ENCODE measurements at places on chromosomes 2 and 18. TPM values are rescaled to one million over a fixed set of nuclear protein-coding genes. Genes with fewer than 3 reads are reported as not detected.

Gene ZSWIM2
- total RNA-seq = not detected

Gene LOXL3
- total RNA-seq = 3.1 TPM

Gene C2orf78
- not detected for total RNA-seq

Gene CPO
- not detected for total RNA-seq

DNA sequence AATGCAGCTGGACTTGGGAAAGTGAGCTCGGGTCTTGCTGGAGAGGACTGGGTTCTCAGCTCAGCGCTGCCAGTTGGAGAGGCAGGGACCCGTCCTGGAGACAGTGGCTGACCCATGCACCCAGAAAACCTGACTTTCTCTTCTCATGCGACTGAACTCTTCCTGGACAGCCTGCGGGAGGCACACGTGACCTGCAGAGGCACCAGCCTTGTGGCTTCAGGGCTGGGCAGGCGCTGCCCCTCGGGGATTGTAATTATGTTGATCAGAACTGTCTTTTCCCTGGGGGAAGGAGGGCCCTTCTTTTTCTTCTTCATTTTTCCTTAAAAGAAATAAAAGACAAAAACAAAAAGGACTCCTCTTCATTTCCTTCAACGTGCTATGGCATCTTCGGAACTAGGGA, 198.1 kb downstream of the VAPA start:
- no peak overlapping the region for H3K27ac ChIP-seq
- H3K4me3 ChIP-seq = no peak overlapping the region
- no peak for DNase-seq
- no peaks in the 10 kb centered on the region for H3K27me3 ChIP-seq

DNA sequence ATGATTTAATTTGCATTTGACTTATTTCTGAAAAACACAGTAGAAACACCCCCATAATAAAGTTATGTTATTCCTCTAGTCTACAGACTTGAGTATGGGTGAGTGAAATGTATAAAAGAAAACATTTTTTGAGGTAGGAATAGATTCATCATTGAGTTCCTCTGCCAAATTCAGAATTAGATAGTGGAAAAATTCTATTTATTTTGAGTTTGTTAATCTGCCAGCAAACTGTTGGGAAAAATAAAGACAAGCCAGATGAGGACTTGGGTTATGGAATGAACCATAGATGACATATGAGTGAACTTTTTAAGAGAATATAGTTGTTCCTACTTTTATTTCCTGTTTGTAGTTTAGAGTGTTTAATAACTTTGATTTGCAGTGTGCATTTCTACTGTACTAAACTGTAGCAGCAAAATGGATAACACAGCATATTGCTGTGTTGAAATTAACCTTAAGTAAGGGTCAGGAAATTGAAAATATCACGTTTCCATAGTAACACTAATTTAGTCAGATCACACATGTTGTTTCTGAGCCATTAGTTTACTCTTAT, 35.6 kb upstream of the PNPT1 start:
- H3K4me3 ChIP-seq = no peak overlapping the region
- DNase-seq = no peak
- no peak overlapping the region for H3K27ac ChIP-seq
- H3K36me3 ChIP-seq = no peaks in the 10 kb centered on the region

DNA sequence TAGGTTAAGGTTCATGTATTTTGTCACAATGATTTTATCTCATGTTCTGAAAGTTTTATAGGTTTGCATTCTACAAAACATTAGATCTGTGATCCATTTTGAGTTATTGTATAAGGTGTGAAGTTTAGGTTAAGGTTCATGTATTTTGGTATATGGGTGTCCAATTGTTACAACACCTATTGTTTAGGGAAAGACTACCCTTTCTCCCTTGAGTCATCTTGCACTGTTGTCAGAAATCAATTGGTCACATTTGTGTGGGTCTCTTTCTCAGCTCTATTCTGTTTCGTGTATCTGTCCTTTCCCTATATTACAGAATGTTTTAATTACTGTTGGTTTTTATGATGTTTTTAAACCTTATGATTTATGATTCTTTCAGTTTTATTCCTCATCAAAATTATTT, 192.3 kb downstream of the MCFD2 start:
- peaks cover 5% of the 10 kb centered on the region for H3K36me3 ChIP-seq
- H3K4me3 ChIP-seq = no peak overlapping the region
- DNase-seq = no peak
- peaks cover 67% of the 10 kb centered on the region for H3K4me1 ChIP-seq
- no peaks in the 10 kb centered on the region for H3K27me3 ChIP-seq
- peak overlapping the region; percentile 80 for H3K27ac ChIP-seq

- H3K36me3 ChIP-seq = no peaks in the 10 kb centered on the region
- H3K4me1 ChIP-seq = peaks cover 92% of the 10 kb centered on the region
- H3K27me3 ChIP-seq = no peaks in the 10 kb centered on the region
- peak overlapping the region; percentile 77 for H3K27ac ChIP-seq
- no peak for DNase-seq
Measured at GRCh38 chr2:11749646-11750349, 3.4 kb downstream of the LPIN1 start.

- H3K27ac ChIP-seq = no peak overlapping the region
- no peak for DNase-seq
- no peak overlapping the region for H3K4me3 ChIP-seq
- H3K4me1 ChIP-seq = no peaks in the 10 kb centered on the region
Measured at GRCh38 chr2:142153601-142154000, 22.8 kb upstream of the LRP1B start.

DNA sequence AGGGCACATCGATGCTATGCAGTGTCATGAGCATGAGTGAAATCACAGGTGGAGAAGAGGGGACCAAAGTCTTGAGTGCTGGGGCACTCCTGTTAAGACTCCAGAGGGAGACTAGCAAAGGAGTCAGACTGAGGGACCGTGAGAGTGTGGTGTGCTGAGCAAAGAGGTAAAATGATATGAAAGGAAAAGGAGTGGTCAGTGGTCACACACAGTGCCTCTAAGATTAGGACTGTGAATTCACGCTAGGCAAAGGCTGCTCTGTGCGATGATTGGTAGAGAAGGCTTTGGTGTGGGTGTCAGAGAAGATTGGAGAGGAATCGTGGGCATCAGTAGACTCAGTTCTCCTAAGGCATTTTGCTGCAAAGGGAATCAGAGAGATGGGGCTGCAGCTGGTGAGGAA, 12.8 kb downstream of the SOCS6 start:
- no peak for DNase-seq
- no peak overlapping the region for H3K4me3 ChIP-seq
- no peak overlapping the region for H3K27ac ChIP-seq
- no peaks in the 10 kb centered on the region for H3K36me3 ChIP-seq
- H3K27me3 ChIP-seq = no peaks in the 10 kb centered on the region

DNA sequence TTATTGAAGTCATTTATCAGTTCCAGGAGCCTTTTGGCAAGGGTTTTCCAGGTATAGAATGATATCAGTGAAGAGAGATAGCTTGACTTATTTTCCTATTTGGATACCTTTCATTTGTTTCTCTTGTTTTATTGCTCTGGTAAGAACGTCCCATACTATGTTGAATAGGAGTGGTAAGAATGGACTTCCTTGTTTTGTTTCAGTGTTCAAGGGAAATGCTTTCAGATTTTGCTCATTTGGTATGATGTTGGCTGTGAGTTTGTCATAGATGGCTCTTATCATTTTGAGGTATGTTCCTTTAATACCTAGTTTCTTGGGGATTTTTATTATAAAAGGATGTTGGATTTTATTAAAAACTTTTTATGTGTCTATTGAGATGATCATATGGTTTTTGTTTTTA, 87.1 kb upstream of the EPAS1 start:
- H3K4me3 ChIP-seq = no peak overlapping the region
- no peak for DNase-seq
- peaks cover 12% of the 10 kb centered on the region for H3K36me3 ChIP-seq
- no peaks in the 10 kb centered on the region for H3K27me3 ChIP-seq

GRCh38 chr18:24791751-24792545, 331.5 kb downstream of the HRH4 start:
- peaks cover 1% of the 10 kb centered on the region for H3K36me3 ChIP-seq
- H3K27ac ChIP-seq = no peak overlapping the region
- peaks cover 6% of the 10 kb centered on the region for H3K27me3 ChIP-seq
- no peak overlapping the region for H3K4me3 ChIP-seq
- no peaks in the 10 kb centered on the region for H3K4me1 ChIP-seq

- H3K36me3 ChIP-seq = peaks cover 9% of the 10 kb centered on the region
- no peaks in the 10 kb centered on the region for H3K27me3 ChIP-seq
- no peak overlapping the region for H3K27ac ChIP-seq
- no peak for DNase-seq
Measured at GRCh38 chr2:239354132-239354790, 46.6 kb downstream of the HDAC4 start.

DNA sequence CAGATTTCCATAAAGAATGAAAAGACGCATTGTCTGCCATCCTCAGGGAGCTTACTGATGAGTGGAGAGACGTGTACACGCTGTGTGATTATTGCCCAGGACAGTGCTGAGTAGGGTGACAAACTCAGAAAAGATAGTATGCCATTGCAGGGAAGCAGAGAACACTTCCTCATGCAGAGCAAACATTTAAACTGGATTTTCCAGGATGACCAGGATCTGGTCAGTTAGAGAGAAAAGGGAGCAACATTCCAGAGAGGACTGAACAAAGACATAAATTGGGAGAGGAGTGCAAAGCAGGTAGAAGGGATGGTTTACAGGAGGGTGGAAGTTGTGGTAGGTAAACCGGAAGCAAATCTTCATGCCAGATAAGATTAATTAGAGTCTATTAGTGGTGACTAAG, 2.3 kb downstream of the SLC9A2 start:
- DNase-seq = no peak
- no peak overlapping the region for H3K27ac ChIP-seq
- peaks cover 20% of the 10 kb centered on the region for H3K4me1 ChIP-seq
- peaks cover 72% of the 10 kb centered on the region for H3K27me3 ChIP-seq
- H3K4me3 ChIP-seq = no peak overlapping the region

- no peak overlapping the region for H3K27ac ChIP-seq
- no peak overlapping the region for H3K4me3 ChIP-seq
- DNase-seq = no peak
- H3K4me1 ChIP-seq = no peaks in the 10 kb centered on the region
Measured at GRCh38 chr2:198697218-198697617, 760.5 kb downstream of the SATB2 start.

DNA sequence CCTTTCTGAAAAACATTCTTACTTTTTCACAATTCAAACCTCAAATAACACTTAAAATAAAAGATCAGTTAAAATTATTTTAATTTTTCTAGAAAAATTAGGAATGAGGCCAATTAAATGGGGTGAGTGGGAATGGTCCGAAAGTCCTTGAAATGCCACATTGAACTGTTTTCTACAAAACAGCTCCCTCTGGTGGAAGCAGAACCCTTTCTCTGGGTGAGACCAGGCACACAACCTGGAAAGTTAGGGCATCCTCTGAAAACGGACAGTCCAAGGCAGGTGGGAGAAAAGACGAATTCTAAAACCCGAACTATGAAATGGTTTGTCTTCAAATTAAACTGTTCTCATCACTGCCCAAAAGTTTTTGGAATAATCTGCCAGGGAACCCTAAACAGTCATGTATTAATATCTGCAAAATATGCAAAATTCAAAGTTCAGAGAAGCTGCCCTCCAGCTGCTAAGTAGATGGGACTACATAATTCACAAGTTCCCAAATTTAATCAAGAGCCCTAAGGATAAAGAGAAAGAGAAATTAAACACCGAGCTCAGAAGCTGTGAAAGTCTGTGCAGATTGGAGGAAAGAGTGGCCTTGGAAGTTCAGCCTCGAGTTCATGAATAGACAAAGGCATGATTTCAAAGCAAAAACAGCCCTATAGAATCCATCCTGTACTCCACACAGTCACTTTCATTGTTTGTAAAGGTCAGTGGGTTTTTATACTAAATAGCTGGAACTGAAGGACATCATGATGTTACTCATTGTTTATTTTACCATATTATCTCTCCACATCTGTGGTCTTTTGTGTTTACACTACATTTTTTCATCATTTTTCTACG, 108.3 kb downstream of the PIEZO2 start:
- H3K4me1 ChIP-seq = no peaks in the 10 kb centered on the region
- H3K27me3 ChIP-seq = peaks cover 16% of the 10 kb centered on the region
- H3K36me3 ChIP-seq = no peaks in the 10 kb centered on the region
- no peak overlapping the region for H3K27ac ChIP-seq
- DNase-seq = peak; percentile 20
- H3K4me3 ChIP-seq = no peak overlapping the region

DNA sequence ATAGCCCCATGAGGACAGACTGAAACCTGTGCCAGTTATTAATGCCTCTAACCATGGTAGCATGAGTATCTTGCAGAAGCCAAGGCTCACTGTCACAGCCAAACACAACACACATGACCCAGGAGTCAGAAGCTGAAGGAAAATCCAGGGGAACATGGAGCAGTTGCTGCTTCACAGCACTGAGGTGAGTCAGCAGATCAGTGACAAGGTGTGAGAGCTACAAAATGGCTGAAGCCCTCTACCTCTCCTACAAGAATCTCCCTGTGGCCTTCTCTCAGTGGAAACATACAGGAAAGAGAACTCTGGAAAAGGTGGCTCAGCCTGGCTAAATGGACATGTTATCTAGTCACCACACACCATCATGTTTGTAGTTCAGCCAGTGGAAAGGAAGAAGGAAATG, 93.5 kb downstream of the NAB1 start:
- no peak overlapping the region for H3K27ac ChIP-seq
- H3K36me3 ChIP-seq = no peaks in the 10 kb centered on the region
- no peaks in the 10 kb centered on the region for H3K27me3 ChIP-seq
- peaks cover 26% of the 10 kb centered on the region for H3K4me1 ChIP-seq

GRCh38 chr2:234172532-234172931, 122.0 kb downstream of the SPP2 start:
- DNase-seq = no peak
- no peak overlapping the region for H3K4me3 ChIP-seq
- no peak overlapping the region for H3K27ac ChIP-seq
- H3K4me1 ChIP-seq = no peaks in the 10 kb centered on the region

DNA sequence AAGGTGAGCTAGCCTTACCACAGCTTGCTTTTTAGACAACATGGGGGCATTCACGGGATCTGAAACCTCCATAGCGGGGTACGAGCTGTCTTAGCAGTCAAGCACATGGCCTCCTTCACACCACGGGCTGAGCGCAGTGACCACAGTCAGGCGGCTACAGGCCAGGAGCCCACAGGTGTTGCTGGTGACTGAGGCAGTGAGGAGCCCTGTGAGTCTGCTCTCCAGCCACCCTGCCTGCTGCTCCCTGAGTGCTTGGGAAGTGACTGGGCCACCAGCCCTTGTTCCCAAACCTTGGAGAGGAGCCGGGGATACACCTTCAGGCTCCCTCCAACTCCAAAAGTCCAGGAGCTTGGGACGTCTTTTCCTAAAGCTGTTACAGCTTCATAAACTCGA, 418.1 kb upstream of the MYT1L start:
- DNase-seq = no peak
- H3K4me3 ChIP-seq = no peak overlapping the region
- no peaks in the 10 kb centered on the region for H3K4me1 ChIP-seq
- peaks cover 3% of the 10 kb centered on the region for H3K36me3 ChIP-seq

DNA sequence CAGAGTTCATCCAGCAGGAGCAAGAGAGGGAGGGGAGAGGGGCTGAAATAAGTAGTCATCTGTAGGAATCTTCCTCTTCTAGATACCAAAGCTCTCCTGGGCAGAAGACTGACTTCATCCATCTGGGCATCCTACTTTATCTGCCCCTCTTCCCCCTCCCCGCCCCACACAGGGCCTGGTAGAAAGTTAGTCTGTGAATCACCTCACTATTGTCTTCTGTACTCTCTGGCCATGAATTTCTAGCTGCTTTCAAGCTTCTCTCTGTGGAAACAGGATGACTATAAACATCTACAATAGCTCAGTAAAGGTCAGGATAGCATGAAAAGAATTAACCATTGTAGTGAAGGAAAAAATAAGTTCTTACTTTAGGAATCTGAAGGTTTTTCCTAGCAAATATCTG, 47.7 kb upstream of the RNU4ATAC start:
- H3K4me3 ChIP-seq = no peak overlapping the region
- H3K27me3 ChIP-seq = no peaks in the 10 kb centered on the region
- H3K4me1 ChIP-seq = peaks cover 23% of the 10 kb centered on the region
- DNase-seq = no peak
- peaks cover 11% of the 10 kb centered on the region for H3K36me3 ChIP-seq
- peak overlapping the region; percentile 21 for H3K27ac ChIP-seq
